AG04449 (cell line): ENCODE measurements at places on chromosomes 7 and 10.

DNA sequence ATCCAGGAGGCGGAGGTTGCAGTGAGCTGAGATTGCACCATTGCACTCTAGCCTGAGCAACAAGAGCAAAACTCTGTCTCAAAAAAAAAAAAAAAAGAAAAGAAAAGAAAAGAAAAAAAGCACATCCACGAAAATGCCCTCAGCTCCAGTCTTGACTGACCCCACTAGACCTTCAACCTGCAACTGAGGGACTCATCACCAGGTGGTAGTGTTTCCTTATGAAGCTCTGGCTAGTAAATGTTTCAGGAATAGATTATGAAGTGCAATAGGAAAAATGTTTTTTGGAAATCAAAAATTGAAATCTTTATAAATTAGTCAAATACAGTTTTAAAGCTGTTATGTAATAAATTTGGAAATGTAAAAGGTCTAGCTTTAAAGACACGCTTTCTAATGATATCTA is 22.4 kb downstream of the TLL2 start:
- DNase-seq: no peak

- no peak for DNase-seq
Measured at GRCh38 chr10:80477-81105, 31.5 kb upstream of the TUBB8 start.

- DNase-seq: no peak
Measured at GRCh38 chr10:85319826-85320225, 991.4 kb downstream of the CCSER2 start.

DNA sequence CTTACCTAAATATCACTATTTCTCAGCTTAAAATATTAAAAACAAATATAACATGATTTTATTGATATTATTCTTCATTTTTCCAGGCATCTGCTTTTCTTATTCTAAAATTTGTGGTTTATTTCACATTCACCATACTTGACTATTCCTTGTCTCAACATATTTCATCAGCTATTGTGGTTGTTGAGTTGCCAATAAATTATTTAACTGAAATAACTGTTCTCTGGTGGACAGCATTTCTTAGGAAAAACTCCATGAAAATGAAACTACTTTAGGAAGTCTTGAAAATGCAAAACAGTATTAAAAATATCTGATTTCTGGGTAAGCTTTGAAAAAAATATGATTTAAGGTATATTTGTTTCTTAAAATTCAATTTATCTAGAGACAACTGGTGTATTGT is 122.9 kb upstream of the SEMA3A start:
- DNase-seq: no peak

DNA sequence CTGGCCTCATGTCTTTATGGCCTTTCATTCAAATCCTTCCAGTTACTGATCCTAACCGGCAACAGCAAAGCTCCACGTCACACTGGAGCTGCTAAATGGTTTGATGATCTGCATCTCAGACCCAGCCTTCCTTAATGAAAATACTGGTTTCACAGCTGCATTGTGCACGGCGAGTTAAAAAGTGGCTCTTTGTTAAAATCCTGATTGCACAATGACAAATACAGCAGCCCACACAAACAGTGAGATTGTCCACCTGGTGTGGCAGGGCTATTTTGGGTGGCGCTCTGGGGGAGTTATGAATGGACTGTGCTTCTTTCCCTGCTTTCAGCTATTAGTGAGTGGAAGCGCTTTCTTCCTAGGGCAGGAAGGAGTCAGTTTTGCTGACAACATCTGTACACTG is 63.4 kb upstream of the C1QL3 start:
- no peak for DNase-seq

- no peak for DNase-seq
Measured at GRCh38 chr10:78389419-78389818, 355.8 kb downstream of the RPS24 start.

DNA sequence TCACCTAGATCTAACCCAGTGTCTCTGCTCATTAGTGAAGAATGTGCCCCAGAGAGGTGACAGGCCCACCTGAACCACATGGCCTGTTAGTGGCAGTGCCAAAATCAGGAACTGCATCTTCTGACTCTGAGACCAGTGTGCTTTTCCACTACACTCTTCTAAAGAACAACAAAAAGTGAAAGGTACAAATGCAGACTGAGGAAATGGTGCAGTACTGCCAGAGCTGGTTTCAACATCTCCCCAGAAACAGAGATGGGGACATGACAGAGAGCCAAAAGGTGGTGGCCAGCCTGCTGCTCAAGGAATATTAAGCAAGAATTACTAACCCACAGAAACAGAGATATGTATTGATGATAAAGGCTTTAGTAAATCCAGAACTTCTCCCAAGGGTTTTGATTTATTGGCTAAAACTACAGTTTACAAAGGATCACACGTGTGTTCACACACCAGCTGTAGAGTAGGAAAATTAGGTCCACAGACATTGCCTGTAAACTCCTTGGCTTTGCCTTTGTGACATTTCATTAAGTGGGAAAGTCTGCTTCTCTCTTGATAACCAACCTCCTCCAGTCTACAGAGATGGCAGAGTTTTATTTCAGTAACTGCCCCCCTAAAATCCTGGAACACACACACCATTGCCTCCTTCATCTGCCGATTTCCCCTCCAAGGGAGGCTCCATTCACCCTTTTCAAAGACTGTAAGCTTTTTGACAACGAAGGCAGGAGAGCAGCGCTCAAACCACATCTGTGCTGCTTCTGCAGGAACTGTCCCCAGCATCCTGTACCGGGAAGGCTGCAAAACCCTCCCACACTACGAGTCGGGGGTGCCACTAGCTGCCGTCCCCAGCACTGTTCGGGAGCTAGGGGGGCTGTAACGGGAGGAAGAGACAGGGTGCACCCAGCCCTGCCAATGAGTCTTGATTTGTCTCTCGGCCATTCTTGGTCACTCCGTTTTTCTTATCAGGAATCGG is 29.8 kb downstream of the GSDME start:
- DNase-seq: no peak

DNA sequence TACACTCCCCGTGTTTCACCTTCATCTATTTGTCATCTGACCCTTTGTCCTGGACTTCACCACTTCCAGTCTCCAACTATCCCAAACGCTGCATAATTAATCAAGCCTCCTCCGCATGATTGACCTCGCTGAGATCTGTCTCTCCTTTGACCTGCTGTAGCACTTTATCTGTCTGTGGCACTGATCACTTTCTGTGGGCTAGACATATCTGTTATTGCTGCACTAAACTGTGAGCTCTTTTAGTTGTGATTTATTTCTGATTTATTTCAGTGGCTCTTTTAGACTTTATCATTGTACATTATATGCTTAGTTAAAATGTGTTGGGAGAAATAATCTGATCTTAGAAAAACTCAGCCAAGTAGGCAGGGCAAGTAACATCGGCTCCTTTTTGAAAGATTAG is 91.9 kb upstream of the GATA3 start:
- DNase-seq: no peak

GRCh38 chr10:77638321-77639101 is 903 bp upstream of the KCNMA1 start:
- no peak for DNase-seq

DNA sequence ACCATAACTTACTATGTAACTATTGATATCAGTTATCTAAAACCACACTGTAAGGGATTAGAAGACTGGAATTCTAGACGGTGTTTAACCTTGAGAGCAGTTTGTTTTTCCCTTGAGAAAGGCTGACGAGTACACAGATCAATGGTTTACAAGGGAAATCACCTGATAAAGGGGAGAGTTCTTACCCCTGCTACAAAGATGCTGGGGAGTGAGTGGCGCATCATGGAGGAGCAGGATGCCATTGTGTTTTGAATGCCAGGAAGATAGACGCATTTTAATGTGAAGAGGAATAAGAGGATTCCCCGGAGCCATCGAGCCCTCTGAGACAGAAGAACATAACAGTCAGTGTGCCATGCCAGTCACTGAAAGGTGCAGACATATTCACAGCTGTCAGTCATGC is 145.2 kb downstream of the PKD1L1 start:
- no peak for DNase-seq

- DNase-seq: no peak
Measured at GRCh38 chr7:137086896-137087295, 218.4 kb downstream of the CHRM2 start.

DNA sequence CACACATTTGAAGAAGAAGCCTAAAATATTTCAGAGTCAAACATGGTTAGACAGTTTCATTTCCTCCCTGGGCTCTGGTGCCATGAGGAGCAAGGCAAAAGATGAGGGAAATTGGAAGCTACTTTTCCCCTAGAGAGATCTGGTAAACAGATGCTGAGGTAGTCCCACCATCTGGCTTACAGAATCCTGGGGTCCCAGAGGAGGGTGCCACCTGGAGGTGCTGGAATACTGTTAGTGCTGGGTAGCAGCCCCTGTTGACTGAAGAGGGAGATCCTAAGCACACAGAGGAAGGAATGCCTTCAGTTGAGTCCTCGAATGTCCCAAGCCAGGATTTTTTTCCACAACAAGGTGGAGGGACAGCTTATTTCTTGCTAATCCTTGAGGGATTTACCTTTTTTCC is 160.1 kb downstream of the FZD1 start:
- DNase-seq: no peak

DNA sequence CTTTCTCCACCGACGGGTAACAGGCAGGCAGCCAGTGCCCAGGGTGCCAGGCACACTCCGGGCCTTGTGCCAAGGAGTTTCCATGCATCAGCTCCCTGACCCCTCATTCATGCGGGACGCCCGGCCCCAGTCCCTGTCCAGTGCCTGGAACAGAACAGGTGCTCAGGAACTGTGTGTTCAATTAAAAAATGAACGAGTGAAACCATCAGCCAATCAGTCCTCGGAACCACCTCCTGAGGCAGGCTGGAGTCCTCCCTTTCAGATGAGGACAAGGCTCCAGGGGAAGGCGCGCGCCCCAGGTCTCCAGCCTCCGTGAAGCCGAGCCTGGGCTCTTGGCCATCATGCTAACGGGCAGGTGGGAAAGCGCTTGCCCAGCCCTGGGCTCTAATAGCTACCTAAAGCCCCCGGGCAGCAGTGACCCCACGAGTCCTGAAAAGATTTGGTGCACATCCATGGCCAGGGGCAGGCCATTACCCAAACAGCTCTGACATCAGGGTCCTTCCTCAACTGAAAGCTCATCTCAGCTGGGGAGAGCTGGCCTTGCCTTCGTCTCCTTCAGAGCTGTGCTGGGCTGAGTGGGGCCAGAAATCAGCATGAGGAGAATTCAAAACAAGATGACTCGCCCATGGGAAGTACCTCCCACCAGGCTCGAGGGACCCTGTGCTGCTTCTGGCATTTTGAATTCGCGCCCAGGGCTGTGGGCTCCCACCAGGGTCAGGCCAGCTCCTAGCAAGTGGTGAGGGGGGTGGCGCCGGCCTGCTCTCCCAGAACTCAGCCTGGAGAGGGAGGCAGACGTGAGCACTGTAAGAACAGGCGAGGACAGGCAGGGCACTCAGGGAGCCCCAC is 200.5 kb downstream of the MAD1L1 start:
- no peak for DNase-seq
